ENCODE measurements at places on chromosomes 6 and 20.
A peak's percentile ranks its signal among the peaks of the same experiment; 100 is the strongest.

- DNase-seq = no peak
These were observed 33.1 kb downstream of the PTPN1 start for GRCh38 chr20:50543326-50543725.

DNA sequence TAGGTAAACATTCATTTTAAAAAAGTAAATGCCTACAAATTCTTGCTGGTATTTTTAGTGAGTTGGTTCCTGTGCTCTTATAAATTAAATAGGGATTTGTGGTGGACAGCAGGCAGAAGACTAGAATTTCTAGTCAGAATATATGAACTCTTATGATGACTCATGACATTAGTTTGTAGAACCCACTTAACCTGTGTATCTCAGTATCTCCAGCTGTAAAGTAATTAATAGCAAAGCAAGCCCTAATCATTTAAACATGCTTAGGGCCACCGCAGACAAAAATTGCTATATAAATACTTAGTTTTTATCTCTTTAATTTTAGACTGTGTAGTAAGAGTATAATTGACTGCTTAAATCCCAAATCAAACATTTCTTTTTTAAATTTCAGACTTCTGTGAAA is 2.4 kb downstream of the FAM135A start:
- DNase-seq = no peak

GRCh38 chr6:158445426-158446085 is 114.3 kb upstream of the TMEM181 start:
- no peak for DNase-seq

DNA sequence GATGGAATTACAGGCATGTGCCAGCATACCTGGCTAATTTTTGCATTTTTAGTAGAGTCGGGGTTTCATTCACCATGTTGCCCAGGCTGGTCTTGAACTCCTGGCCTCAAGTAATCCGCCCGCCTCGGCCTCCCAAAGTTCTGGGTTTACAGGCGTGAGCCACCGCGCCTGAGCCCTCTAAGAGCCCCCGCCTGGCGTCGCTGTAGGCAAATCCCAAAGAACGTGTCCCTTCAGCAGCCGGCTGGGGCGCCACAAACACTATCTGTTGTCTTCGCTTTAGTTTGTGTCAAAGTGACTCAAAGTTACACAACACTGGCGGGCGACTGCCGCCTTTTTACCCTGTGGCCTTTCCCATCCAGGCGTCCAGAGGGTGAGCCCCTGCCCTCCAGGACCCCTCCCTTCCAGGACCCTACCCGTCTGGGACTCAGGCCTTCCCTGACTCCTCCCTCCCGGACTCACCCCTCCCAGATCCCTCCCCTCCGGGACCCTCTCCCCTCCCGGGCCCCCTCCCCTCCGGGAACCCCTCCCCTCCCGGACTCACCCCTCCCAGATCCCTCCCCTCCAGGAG is 940 bp upstream of the ADRM1 start:
- peak; percentile 93 for DNase-seq

DNA sequence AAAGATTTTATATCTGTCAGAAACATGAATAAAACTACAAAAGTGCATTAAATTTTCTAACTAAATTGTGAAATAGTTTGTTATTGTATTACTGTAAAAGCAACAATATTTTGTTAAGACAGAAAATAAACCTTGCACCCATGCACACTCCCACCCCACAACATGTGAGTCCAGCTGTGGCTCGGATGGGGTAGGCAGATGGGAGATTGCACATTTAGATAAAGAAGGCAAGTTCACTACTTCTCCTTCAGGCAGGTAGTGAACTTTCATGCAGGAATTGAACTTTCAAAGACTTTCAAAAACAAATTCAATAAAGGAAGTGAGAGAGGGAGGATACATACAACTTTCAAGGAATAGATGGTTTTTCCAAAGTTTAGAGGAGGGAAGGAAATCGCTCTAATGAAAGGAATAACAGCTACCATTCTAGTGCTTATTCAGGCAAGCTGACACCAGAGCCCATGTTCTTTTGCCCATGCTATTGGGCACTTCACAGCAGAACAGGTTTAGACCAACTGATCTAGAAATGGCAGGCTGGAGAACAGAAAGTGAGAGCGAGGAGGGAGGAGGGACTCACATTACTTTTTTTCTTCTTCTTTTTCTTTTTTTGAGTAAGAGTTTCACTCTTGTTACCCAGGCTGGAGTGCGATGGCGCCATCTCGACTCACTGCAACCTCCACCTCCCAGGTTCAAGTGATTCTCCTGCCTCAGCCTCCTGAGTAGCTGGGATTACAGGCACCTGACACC is 28.5 kb downstream of the SF3B5 start:
- DNase-seq = no peak
